NCI-H774 (cell line): ENCODE measurements at places on chromosomes 3 and 15.

DNA sequence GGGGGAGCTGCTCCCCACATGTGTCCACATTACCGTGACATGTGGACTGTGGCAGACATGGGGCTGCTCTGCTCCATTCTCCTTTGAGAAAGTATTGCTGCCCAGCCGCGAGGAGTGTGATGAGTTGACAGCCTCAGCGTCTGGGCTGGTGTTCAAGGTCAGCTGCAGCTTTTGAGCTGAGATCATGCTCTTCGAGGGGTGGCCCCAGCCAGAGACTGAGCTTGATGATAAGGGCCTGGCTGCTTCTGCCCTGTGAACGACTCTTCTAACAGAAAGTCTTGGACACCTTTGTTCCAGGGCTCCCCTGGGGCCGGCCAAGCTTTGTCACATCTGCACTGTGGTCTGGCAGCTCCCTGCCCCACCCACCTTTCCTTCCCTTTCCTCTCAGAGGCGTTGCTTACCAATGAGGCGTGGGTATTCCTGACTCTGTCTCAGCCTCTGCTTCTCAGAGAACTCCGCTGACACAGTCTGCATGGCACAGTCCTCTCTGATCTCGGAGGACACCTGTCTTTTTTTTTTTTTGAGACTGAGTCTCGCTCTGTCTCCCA, 86.6 kb downstream of the CHRD start:
- DNase-seq: no peak

GRCh38 chr3:62159709-62160092, 213.6 kb downstream of the FEZF2 start:
- no peak for DNase-seq

- no peak for DNase-seq
Observed at GRCh38 chr3:190768891-190769290, 93.6 kb downstream of the GMNC start.

GRCh38 chr15:94749811-94750617, 518.7 kb downstream of the MCTP2 start:
- no peak for DNase-seq

- no peak for DNase-seq
Observed at GRCh38 chr15:72153269-72154000, 35.2 kb downstream of the SENP8 start.

DNA sequence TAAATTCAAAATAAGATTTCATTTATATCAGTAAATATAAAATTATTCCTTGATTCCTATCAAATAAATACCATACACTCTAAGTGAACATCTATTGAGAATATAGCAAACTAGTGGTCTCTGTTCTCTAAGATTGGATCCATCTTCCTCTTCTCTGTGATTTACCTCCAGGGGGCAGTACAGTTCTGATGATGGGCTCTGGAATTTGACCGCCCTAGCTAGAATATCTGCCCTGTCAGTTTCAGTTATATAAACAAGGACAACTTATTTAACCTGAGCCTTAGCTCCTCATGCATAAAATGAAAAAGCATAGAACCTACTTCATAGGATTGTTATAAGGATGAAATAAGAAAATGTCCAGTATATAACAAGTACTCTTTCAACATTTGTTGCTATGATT, 171.1 kb upstream of the CCDC54 start:
- DNase-seq: no peak

GRCh38 chr3:163196815-163197374, 1700.3 kb downstream of the OTOL1 start:
- no peak for DNase-seq
